ENCODE measurements at places on chromosomes 1 and 21. TPM values are rescaled to one million over a fixed set of nuclear protein-coding genes. Genes with fewer than 3 reads are reported as not detected.
A peak's percentile ranks its signal among the peaks of the same experiment; 100 is the strongest.

The TMEM200B gene
- total RNA-seq = 59.5 TPM

The AKIRIN1 gene
- 318 TPM for total RNA-seq

The GPR52 gene
- 0.30 TPM for total RNA-seq

The AQP10 gene
- total RNA-seq = not detected

The EDARADD gene
- total RNA-seq = 1.3 TPM

The LCE1B gene
- total RNA-seq = not detected

The CFHR5 gene
- total RNA-seq = not detected

The CLCNKA gene
- 0.10 TPM for total RNA-seq

The S100A3 gene
- 0.30 TPM for total RNA-seq

The GRIK1 gene
- not detected for total RNA-seq

DNA sequence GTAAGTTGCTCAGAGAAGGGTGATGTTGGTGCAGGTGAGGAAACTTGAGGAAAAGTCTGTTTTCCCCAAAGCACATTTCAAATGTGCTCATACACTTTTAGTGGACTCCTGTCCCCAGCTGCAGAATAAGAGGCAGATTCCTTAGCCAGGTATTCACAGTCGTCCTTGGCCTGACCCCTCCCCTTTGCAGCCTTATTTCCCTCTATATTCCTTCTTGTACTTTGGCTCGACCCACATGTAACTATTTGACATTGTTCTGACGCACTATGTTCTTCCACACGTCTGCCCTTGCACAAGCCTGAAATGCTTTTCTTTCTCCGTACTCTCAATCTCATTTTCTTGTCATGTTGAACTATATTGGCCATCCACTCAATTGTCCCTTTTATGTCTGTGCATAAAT, 498.4 kb upstream of the USP24 start:
- DNase-seq = no peak

GRCh38 chr1:160819186-160819585, 23.2 kb downstream of the LY9 start:
- no peak for DNase-seq

GRCh38 chr1:94044290-94044790, 76.6 kb downstream of the ABCA4 start:
- DNase-seq = no peak

GRCh38 chr1:13813398-13814012, 113.5 kb downstream of the PRDM2 start:
- DNase-seq = peak; percentile 92

GRCh38 chr21:31880816-31881215, 8.0 kb downstream of the HUNK start:
- DNase-seq = no peak

DNA sequence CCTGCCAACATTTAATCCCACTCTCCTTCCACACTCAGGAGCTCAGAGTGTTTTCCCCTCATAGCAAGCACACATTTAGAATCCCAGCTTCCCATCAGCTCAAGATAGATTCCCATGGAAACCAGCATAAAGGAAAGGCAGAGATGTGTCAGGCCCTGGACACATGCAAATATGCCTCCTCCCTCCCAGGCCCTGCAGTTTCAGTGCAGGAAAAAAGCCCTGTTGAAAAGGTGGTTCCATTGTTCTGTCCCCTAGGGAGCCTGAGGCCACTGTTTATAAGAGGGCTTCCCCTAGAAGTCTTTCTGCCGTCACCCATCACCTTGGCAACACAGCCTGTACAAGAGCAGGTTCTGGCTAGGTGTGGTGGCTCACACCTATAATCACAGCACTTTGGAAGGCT, 3.6 kb downstream of the CACNA1S start:
- DNase-seq = peak; percentile 75

DNA sequence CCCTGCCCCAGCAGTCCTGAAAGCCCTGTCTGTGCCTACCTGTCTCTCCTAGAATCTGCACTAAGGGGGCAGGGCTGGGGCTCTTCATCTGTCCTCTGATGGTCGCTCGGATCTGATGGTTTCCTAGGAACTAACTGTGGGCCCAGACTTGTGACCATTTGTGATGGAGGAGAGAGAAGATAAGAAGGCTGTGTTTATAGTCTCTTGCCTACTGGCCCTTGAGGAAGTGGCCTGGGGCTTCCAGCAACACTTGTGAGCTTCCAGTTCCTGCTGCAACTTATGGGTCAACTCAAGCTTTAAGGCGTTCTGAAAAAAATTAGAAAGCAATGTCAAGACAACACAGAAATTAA, 53.2 kb upstream of the SYNC start:
- no peak for DNase-seq

- no peak for DNase-seq
Observed at GRCh38 chr1:112546076-112546475, 37.3 kb downstream of the WNT2B start.

- DNase-seq = no peak
Observed at GRCh38 chr21:37335053-37335452, 31.5 kb upstream of the DYRK1A start.

DNA sequence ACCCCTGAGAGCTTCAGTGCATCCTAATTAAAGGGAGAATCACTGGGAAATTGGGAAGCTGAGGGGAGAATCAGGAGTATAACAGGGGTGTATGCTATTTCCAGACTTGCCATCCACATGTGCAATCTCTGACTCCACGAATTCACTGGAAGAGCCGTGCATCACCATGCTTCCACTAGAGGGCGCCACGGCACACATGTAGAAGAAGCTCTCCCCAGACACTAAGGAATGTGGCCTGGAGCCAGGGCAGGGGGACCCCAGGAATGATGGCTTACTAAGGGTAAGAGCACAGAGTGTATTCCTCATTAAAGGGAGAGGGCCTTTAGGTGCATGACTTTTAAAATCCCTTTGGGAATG, 81.5 kb downstream of the ABCA4 start:
- peak; percentile 87 for DNase-seq

DNA sequence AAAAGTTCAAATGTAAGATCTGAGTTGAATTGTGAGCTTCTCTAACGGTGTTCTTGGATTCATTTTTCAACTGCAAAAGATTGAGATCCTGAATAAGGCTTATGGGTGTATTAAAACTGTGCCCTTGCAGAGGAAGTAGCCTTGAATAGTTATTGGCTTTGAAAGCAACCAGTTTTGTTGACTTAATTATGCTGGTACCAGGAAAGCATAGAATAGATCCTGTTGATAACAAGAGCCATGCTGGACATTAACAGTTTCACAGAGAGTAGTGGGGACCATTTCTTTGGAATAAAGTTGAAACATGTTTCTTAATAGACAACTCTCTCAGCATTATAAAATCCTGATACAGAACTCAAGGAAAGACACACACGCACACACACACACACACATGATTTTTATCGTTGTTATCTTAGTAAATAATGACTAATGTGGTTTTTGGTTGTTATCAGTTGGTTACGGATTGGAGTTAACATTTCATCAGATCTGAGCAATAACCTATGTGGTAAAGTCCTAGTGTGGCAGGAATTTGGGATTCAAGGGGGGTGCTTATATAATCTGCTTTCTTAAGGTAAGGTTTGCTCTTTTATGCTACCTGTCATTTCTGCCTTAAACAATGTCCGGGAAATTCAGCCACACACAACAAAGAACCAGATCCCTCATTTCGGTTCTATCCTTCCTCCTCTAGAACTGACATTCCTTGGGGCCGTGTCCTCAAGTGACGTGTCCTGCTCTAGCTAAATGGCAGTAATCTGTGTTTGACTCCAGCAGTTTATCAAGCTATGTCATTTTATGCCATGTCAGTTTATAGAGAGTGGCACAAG, 330.9 kb downstream of the CHRM3 start:
- no peak for DNase-seq

DNA sequence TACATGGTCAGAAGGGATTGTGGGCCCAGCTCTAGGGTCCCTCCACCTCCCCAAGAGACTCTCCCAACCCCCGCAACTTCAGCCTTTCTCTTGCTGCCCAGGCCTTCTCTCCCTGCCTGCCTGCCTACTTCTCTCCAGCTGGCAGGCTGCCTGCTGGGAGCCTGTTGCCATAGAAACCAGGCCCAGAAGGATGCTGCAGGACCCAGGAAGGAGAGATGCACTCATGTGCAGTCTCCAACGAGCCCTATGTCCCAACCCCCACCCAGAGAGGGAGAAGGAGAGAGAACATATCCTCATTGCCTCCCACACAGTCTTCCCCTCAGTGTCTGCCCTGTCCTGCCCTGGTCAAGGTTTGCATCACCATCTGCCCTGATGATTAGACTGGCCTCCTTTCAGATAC, 10.8 kb upstream of the SMIM12 start:
- DNase-seq = peak; percentile 38

- no peak for DNase-seq
Observed at GRCh38 chr21:33938381-33938780, 22.8 kb upstream of the ATP5PO start.

- no peak for DNase-seq
Observed at GRCh38 chr1:71509051-71509595, 428.3 kb upstream of the ZRANB2 start.

- DNase-seq = no peak
Observed at GRCh38 chr1:62250126-62250726, 55.6 kb downstream of the L1TD1 start.

DNA sequence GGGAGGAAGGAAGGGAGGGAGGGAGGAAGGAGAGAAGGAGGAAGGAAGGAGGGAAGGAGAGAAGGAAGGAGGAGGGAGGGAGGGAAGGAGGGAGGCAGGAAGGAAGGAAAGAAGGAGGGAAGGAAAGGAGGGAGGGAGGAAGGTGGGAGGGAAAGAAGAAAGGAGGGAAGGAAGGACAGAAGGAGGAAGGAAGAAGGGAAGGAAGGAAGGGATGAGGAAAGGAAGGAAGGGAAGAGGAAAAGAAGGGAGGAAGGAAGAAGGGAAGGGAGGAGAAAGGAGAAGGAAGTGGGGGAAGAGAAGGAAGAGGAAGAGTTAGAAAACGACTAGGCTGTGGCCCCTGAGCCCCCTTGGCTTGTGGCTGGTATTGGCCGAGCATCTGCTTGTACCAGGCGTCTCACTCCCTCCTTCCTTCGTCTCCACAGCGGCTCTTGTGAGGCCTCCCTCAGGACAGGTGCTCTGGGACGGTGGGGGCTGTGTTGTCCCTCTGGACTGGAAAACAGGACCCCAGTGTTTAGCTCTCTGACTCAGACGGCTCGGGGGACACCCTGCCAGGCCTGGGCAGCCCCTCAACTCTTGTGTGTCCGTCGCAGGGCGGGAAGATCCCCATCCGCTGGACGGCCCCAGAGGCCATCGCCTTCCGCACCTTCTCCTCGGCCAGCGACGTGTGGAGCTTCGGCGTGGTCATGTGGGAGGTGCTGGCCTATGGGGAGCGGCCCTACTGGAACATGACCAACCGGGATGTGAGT, 36.2 kb upstream of the C1QA start:
- DNase-seq = peak; percentile 84

GRCh38 chr1:59414406-59415133, 117.7 kb downstream of the FGGY start:
- DNase-seq = no peak

GRCh38 chr21:45511007-45511406, 31.2 kb downstream of the SLC19A1 start:
- no peak for DNase-seq

- DNase-seq = no peak
Observed at GRCh38 chr1:181711820-181712219, 228.5 kb downstream of the CACNA1E start.

Measured in H7 (cell line).